ENCODE measurements at places on chromosomes 6 and 20.
A peak's percentile ranks its signal among the peaks of the same experiment; 100 is the strongest.

DNA sequence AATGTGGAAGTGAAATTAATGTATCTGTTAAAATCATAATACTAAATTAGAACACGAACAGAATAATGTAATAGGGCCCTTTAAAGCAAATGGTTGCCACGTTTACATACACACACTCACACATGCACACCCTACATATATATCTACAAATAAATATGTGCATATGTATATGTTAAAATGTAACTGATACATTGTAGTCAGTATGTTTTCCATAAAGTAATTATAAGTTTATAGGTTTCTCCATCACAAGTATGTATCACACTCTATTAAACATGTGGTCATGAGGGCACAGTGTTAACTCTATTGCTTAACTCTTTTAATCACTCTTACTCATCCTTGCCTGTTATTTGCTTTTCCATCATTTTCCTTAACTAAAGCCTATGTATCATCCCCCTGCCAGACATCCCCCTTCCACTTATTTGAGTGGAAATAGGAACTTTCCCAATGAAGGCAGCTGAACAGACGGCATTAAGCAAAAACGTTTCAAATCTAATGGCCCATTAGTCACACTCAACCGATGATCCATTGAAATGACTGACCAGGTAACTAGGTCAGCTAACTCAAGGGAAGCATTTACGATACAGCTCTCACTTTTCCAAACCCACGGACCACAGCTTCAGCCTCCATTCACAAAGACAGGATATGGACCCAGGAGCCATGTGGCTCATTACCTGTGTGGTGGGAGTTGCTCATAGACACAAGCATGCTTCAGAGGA lies 89.3 kb downstream of the HAO1 start:
- no peak for DNase-seq

DNA sequence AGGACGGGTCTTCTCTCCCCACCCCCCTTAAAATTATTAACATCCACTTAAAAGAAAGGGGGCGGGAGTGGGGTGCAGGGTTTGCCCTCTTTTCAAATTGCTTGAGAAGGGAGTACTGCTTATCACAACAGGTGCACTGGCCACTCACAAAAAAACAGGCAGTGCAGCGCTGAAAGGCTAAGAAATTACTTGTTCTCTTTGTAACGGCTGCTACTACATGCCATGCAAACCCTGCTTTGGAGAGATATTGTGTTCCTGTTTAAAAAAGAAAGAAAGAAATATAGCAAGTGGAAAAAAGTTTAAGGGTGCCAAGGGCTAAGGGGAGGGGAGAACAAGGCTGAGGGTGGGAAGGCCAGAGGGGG lies 312.7 kb upstream of the JARID2 start:
- no peak for DNase-seq

GRCh38 chr6:5201271-5201670 lies 59.5 kb downstream of the LYRM4 start:
- no peak for DNase-seq

GRCh38 chr20:45904583-45905504 lies 7.1 kb downstream of the PLTP start:
- no peak for DNase-seq

DNA sequence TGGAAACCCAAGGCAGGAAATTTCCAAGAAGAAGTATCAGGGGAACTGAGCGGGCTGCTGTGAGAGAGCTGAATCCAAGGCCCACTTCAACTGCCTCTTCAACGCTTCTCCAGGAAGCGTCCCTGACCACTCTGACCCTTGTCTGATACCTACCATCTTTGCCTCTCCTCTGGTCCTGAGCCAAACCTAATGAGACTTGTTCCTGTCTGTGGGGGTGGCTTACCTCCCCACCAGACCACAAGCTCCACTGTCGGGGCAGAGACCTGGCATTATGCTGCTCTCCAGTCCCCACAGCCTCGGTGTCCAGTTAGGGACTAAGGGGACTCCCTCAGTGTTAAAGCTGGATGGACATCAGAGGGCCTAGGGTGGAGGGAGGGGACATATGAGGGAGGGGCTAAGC lies 49.7 kb downstream of the LRFN2 start:
- no peak for DNase-seq

DNA sequence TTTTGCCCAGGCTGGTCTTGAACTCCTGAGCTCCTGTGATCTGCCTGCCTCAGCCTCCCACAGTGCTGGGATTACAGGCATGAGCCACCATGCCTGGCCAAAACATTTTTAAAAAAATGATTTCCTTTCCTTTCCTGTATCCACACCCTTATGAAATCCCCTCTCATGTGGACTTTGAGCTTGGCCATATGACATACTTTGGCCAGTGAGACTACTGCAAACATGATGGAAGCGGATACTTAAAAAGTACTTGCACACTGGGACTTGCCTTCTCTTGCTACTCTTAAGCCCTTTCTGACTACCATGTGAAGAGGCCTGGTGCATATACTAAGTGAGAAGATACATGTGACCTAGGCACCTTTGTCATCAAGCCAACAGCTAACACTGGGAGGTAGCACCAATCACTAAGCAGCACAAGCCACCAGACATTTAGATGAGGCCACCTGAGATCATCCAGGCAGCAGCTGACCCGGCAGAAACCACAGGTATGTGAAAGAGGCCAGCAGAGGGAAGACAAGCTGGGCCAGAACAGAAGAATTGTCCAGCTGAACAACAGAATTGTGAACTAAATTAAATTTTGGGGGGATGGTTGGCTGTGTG lies 78.5 kb upstream of the HDAC2 start:
- DNase-seq: no peak

- DNase-seq: no peak
These were observed 75.7 kb downstream of the TCP11 start for GRCh38 chr6:35065441-35065800.

- DNase-seq: no peak
These were observed 367.0 kb upstream of the MARCKS start for GRCh38 chr6:113489952-113490746.

DNA sequence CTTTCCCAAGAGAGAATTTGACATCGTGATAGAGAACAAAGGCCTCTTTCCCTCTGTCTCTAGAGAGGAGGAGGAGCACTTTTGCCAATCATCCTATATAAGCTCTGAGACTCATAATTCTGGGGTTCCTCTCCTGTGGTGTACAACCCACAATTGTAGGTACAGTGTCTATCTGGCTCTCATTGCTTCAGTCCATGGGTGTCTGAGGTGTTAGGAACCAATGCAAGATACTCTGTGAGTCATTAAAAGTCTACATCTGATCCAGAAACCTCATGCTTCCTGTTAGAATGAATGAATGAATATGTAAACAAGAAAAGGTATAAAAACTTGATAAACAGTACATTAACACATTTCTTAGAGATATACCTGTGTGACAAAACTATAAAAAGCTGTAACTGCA lies 356.7 kb downstream of the QKI start:
- DNase-seq: no peak

GRCh38 chr6:11219400-11219834 lies 13.1 kb downstream of the NEDD9 start:
- no peak for DNase-seq

GRCh38 chr20:23397961-23398360 lies 23.3 kb downstream of the NAPB start:
- peak; percentile 46 for DNase-seq

GRCh38 chr6:115544765-115545671 lies 515.7 kb downstream of the FRK start:
- no peak for DNase-seq

- peak; percentile 1 for DNase-seq
These were observed 775 bp downstream of the PIGU start for GRCh38 chr20:34675993-34676641.

DNA sequence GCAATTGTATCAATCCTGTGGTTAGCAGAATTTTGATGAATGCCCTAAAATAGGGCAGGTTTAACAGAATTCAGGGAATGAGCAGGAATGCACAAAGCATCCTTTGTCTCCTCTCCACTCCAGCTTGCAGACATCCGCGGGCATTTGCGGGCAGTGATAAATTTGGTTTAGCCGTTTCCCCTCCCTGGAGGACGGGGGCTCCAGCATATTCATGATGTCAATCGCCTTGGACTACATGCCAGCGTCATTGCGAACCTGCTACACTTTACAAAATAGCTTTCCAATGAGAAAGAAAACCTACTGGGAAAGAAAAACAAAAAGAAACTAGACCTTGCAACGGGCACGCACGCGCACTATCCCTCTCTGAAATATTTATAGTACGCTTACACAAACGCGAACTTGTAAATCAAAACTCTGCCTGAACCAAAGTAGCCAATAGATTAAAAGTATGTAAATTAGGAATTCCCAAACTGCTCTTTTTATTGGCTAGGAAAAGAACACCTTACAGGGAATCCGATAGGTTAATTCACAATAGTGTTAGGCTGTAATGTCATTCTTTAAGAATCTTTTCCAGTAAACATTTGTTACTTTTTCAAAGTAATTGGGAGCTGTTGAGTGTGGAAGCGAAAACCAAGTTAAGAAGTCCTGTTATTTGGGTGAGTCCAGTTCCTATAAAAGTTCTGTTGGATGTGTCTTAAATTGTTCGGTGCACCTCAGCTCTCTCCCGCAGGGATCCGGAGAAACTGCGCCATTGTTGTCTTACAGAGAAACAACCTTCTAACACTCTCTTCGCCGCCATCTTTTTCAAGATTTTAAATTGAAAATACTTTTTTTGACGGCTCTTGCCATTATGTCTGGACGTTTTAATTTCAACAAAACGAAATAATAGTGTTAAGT lies 136.7 kb downstream of the HFE start:
- no peak for DNase-seq

GRCh38 chr6:117733341-117733740 lies 58.1 kb downstream of the NUS1 start:
- no peak for DNase-seq

DNA sequence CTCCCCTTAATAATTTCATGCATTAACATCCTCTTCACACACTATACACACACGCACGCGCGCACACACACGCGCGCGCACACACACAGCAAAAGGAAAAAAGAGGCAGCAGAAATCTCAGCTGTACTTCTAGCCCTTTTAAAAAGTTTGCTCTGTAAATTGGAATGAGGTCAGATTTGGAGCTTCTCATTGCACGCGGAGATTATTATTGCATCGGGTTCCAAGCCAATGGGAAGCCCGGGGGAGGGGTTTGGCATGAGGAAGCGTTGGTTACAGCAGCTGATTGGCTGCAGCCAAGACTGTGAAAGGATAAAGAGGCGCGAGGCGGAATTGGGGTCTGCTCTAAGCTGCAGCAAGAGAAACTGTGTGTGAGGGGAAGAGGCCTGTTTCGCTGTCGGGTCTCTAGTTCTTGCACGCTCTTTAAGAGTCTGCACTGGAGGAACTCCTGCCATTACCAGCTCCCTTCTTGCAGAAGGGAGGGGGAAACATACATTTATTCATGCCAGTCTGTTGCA lies at the start of gene SOX4:
SOX4 (plus strand) TSS at position 340 of the 515 bp plus-strand sequence. CDS start 784 bp downstream, outside the sequence.
- peak; percentile 89 for DNase-seq

DNA sequence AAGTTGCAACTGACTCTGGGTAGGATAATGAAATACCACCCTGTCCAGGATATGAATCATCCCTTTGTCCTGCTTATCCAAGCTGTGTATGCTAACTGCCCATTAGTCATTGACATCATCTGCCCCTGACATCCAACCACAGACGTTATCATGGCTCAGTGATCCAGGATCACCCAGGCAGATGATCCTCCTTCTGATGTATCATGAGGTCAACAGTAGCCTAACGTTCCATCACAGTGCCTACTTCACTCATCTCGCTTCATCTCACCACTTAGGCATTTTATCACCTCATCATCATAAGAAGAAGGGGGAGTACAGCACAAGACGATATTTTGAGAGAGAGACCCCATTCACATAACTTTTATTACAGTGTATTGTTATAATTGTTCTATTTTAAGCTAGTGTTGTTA lies 13.4 kb upstream of the BTN3A2 start:
- peak; percentile 56 for DNase-seq

DNA sequence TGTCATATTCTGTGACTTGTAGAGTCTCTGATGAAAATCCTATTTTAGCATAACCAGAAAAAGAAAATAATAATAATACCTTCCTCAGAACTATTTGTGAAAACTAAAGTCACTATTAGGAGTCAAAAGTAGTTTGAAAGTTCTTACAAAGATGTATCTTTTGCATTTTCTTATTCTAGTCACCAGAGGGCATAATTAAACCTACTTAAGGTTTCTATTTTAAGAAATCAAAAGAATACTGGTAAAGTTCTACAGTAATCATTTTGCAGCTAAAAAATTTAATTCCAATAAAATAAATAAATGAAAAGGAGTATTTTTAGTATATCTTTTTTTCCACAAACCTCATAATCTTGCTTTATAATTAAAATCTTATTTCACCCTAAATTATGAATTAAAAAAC lies 28.0 kb upstream of the MCM9 start:
- no peak for DNase-seq

- no peak for DNase-seq
These were observed 58.3 kb upstream of the BHLHE23 start for GRCh38 chr20:63064745-63065711.

DNA sequence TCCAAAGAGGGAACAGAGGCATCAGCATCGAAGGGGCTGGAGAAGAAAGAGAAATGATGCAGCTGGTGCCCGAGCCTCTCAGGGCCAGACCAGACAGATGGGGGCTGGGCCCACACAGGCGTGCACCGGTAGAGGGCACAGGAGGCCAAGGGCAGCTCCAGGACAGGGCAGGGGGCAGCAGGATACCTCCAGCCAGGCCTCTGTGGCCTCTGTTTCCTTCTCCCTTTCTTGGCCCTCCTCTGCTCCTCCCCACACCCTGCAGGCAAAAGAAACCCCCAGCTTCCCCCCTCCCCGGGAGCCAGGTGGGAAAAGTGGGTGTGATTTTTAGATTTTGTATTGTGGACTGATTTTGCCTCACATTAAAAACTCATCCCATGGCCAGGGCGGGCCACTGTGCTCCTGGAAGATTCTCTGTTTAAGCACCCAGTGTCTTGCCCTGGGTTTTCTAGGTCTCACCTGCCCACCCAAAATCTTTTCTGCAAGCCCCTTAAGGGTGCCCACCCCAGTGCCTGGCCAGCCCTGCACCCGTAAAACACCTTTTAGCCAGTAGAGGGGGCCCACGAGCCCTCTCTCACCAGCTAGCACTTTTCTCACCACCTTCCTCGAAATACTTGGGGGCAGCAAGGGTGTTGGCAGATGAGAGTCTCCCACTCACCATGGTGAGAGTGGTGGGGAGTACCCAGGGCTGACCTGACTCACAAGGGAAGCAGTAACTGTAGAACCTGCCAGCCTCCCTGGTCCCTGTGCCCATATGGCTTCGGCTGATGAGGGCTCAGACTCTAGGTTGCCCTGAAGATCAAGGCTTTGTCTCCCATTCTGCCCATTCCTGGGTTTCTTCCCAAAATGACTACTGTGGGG lies 35.7 kb upstream of the ID1 start:
- no peak for DNase-seq
